ENCODE measurements at places on chromosomes 12 and 14. TPM values are rescaled to one million over a fixed set of nuclear protein-coding genes. Genes with fewer than 3 reads are reported as not detected.

MYL2 gene
- total RNA-seq = not detected

ZBTB42 gene
- total RNA-seq = 3.0 TPM

GRCh38 chr12:68611806-68612160 lies 1.1 kb downstream of the RAP1B start:
- peak overlapping the region; percentile 96 for H3K27ac ChIP-seq
- peaks cover 30% of the 10 kb centered on the region for H3K4me1 ChIP-seq
- H3K36me3 ChIP-seq = no peaks in the 10 kb centered on the region
- peak overlapping the region; percentile 98 for H3K4me3 ChIP-seq
- no peaks in the 10 kb centered on the region for H3K27me3 ChIP-seq

DNA sequence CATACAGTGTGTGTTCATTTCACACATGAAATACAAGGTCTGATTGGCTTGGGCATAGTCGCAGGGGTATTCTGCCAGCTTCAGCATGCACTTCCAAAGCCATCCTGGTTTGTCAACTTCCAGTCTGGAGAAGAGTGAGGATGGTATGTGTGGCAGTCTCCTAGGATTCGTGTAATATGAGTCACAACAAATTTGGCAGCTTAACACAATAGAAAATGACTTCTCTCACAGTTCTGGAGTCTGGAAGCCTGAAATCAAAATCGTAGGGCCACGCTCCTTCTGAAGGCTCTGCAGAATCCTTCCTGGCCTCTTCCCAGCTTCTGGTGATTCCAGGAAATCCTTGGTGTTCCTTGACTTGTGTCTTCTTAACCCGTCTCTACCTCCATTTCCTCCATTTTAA lies 167.5 kb downstream of the PPM1H start:
- H3K4me3 ChIP-seq = no peak overlapping the region
- H3K4me1 ChIP-seq = no peaks in the 10 kb centered on the region
- H3K27ac ChIP-seq = no peak overlapping the region
- no peak for DNase-seq
- H3K27me3 ChIP-seq = no peaks in the 10 kb centered on the region
- no peaks in the 10 kb centered on the region for H3K36me3 ChIP-seq

- no peak overlapping the region for H3K27ac ChIP-seq
- H3K4me3 ChIP-seq = no peak overlapping the region
- no peaks in the 10 kb centered on the region for H3K36me3 ChIP-seq
- no peaks in the 10 kb centered on the region for H3K4me1 ChIP-seq
Measured at GRCh38 chr12:84077679-84078078, 834.9 kb downstream of the SLC6A15 start.
